ENCODE measurements at places on chromosomes 3 and 15.
A peak's percentile ranks its signal among the peaks of the same experiment; 100 is the strongest.

DNA sequence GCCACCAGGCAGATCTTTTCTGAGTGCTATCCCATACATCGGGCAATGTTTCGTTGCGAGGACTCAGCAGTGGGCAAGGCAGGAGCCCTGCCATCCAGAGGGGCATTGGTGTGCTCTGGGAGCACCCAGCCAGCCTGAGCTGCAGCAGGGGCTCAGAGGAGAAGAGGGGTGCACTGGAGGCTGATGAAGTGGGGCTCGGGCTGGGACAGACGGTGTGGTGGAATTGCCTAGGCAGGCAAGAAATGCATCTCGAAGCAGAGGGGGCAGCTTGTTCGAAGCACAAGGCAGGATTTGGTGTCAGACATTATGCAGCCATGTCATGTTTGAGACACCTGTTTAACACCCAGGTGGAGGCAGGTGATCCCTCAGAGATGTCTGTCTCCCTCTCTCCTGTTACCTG lies 19.3 kb downstream of the PAQR5 start:
- no peak for DNase-seq

DNA sequence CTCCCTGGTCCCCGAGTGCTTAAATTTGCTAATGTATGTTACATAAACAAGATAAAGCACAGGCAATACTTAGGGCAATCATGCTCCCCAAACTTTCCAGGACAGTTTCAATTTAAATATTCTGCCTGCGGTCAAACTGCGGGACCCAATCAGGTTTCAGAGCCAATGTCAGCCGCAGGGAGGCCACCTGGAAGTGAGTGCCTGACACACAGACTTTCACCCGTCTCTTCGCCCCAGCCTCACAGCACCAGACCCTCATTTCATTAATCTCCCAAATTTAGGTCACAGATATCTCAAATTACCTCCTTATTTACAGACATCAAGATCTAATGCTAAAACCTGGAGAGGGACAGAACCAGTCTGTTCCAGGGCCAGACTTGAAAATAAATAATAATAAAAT lies 107.2 kb upstream of the ALDH1A3 start:
- DNase-seq = no peak

DNA sequence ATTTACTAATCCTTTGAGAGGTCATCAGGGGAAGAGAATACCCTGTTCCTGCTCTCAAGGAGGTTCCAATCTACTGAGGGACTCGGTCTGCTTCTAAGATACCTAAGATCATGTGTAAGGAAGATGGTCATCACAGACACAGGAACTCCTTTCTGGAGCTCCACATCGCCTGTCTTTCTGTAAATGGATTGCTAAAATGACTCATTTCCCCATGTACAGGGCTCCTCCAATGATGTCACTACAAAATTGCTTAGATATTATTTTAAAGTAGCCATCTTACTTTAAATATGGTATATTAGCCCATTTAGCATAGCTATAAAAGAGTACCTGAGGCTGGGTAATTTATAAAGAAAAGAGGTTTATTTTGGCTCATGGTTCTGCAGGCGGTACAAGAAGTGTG lies 206.1 kb upstream of the PROK2 start:
- DNase-seq = no peak

GRCh38 chr3:46393011-46393410 lies 13.9 kb downstream of the CCR5AS start:
- no peak for DNase-seq

GRCh38 chr15:58161436-58161930 lies 23.3 kb downstream of the AQP9 start:
- DNase-seq = no peak

DNA sequence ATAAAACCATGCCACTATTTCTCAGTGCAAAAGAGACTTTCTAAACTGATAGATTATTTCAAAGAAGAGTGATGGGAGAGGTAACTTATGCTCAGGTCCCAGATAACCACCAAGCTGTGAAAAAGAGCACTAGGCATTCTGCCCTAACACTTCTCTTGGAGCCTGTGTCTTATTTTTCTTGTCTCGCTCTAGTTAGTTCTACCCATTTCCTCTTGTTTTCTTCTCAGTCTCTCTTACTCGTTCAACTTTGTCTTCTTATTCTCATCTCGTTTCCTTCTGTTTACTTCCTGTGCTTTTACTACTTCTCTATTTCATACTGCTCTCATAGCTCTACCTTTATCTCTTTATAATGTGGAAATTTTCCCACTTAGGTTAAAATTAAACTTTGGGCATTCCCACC lies 91.8 kb upstream of the CGNL1 start:
- DNase-seq = no peak

DNA sequence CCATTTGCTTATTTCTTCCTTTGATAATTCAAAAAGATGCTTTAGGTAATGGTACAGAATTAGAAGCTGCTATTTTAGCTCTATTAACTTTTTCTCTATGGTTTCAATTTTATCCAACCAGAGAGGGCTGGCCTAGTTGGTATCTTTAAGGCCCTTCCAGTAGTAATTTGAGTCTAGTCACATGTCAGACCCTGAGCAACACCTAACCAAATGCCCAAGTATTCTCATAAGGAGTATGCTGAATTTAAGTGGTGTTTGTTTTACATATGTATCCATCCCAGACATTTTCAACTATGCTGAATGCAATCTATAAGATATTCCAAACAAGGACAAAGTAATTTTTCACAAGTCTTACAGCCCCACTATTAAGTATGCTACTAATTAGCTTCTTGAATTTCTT lies 9.6 kb downstream of the DNAJC19 start:
- DNase-seq = no peak

DNA sequence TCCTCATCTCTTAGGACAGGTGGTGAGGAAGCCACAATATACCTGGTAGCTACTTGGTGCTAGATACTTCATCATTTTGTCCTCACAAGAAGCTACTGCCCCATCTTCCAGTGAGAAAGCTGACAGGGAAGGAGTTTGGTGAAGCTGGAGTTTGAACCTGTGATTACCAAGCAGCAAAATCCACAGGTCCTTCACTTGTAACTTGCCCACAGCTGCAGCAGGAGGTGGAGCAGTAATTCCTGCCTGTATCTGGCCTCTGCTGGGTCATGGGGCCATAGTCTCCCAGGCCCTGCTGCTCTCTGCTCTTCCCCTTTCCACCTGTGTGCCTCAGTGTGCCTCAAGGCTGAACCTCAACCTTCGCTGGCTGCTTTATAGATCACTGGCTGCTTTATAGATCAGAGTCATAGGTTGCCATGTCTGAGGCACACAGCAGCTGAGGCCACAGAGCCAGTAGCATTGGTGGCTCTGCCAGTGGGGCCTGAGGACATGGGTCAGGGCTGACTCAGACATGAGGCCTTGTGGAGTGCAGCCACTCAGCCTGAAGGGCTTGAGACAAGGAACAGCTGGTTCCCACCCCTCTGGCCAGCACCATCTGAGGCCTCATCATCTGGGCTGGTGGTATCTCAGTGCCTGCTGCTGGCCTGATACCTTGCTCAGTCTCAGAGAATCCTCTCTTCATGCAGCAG lies 11.1 kb upstream of the CHRNB4 start:
- no peak for DNase-seq

DNA sequence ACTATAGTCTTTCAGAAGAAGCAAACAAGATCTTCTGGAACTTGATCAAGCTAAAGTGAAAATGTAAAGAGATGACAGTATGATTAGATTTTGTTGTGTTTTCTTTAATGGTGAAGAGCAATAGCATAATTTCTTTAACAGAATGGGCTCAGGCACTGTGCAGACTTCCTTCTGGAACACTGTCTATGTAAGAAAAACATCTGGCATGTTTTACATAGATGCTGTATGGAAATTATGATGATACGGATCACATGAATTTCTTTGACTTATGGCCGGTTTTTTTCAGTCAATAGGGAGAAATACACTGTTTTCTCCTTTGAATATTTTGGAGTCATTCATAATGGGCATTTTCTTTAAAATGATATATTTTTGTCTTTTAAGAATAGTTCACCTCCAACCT lies 42.6 kb downstream of the PHLDB2 start:
- DNase-seq = no peak

DNA sequence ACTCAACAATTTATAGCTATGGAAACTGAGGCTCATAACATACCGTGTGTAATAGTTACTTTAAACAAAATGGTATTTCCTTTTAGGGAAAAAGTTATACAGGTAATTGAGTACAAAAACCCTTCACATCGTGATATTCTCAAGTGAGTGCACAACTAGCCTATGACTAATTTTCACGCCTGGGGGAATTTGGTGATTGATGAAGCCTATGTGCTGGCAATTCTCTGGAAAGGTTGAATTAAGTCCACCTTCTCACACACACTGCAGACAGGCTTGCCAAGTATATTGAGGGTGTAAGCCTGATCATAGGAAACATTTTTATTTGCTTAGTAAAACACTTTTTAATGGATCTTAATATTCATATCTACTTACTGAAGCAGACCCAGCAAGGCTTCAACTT lies 41.3 kb upstream of the ROBO2 start:
- DNase-seq = no peak

DNA sequence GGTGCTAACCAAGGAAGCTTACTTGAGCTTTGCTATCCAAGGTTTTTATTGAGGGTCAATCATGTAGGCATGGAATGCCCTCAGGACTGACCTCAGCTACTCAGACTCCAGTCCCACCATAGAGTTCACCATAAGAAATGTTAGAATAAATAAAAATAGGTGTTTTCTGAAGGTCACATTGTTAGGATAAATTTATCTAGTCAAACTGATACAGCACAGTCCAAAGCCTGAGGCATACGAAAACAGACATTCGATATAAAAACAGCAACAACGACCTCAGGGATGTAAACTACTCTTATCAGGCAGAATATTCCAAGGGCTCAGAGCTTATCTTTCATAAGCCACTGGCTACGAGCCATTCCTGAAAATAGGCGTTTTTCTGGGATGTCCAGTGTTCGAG lies 690.6 kb downstream of the MCTP2 start:
- DNase-seq = no peak

DNA sequence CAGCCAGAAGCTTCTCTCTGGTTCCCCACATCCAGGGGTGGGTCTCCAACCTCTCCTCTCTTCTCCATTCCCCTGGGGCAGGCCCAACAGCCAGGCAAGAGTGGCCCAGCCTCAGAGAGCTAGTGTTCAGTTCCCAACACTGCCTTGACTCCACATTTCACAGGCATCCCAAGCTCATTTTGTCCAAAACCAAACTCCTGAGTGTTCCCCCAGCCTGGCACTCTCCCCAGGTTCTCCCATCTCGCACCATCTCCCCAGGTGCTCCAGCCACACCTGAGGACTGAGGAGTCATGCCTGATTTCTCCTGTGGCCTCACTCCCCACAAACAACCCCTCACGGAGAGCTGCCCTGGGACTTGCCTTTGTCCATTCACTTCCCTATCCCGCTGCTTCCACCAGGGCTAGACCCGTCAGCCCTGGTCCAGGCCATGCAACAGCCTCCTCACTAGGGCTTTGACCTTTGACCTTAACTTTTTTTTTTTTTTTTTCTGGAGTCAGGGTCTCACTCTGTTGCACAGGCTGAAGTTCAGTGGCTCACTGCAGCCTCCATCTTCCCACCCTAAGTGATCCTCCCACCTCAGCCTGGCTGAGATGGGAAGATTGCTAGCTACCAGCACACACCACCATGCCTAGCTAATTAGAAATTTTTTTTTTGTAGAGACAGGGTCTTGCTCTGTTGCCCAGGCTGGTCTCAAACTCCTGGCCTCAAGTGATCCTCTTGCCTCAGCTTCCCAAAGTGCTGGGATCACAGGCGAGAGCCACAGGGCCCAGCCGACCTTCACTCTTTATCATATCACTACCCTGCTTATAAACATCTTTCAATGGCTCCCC lies 3.9 kb upstream of the CSK start:
- no peak for DNase-seq

DNA sequence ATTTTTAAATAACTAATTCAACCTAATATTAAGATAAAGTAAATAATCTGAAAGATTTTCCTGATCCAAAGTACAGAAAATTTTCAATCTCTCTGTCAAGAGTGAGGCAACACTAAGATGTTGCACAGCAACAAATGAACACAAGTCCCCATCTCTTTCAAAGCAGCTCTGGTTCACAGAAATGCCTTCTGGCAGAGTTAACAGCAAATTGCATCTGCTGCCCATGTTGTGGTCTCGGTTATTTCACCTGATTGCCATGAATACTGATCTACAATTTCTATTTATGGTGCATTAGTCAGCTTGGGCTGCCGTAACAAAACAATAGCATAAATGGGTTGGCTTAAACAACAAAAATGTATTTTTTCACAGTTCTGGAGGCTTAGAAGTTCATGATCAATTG lies 167.3 kb downstream of the BCHE start:
- DNase-seq = no peak

- DNase-seq = peak; percentile 78
These were observed 223.5 kb downstream of the DTWD1 start for GRCh38 chr15:49844390-49844789.

GRCh38 chr3:159910991-159911663 lies 77.5 kb upstream of the IL12A start:
- DNase-seq = peak; percentile 12

DNA sequence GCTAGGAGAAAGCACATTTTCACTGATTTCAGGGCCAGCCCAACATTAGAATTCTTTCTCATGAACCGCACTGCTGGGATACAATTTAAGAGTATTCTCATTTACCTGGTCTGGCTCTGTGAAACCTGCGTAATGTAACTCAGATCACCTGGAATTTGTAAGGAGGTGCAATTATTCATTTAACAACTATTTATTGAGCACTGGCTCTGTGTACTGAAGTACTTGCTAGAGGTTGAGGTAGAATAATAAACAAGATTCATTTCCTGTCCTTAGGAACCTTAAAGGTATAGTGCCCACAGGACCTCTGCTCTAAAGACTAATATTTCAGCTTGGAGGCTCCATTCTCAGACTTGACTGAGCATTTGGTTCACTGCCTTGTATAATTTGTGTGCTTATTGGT lies 242.2 kb upstream of the ZPLD1 start:
- DNase-seq = peak; percentile 24

GRCh38 chr3:120338517-120338916 lies 10.6 kb downstream of the LRRC58 start:
- no peak for DNase-seq

DNA sequence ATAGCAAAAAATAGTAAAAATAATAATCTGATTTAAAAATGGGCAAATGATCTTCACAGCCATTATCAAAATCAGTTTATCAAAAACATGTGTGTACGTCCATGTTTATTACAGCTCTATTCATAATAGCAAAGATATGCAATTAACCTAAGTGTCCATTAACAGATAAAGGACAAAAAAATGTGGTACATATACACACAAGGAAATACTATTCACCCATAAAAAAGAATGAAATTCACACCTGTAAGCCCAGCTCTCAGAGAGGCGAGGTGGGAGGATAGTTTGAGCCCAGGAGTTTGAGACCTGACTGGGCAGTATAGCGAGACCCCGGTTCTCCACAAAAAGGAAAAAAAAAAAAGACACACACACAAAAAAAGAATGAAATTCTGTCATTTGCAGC lies 82.6 kb upstream of the PPIB start:
- no peak for DNase-seq

- DNase-seq = no peak
These were observed 17.1 kb downstream of the APBA2 start for GRCh38 chr15:28902856-28903255.

DNA sequence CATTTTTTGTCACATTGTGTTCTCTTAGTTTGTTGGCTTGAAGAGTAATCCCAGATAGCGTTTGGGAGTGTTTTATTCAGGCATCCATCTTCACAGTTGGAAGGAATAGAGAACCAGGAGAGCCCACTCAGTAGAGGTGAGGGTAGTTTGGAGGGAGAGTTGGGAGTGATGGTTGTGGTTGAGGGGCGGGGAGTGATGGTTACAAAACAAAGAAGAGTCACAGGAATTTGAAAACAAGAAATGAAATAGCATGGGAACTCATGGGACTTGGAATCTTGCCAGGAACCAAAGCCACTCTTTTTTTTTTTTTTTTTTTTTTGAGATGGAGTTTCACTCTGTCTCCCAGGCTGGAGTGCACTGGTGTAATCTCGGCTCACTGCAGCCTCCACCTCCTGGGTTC lies 36.3 kb downstream of the DUT start:
- DNase-seq = no peak

Data from LoVo (cell line).